Head of caudate nucleus (tissue), 42 donors: ENCODE measurements at places on chromosomes 2 and 18.

DNA sequence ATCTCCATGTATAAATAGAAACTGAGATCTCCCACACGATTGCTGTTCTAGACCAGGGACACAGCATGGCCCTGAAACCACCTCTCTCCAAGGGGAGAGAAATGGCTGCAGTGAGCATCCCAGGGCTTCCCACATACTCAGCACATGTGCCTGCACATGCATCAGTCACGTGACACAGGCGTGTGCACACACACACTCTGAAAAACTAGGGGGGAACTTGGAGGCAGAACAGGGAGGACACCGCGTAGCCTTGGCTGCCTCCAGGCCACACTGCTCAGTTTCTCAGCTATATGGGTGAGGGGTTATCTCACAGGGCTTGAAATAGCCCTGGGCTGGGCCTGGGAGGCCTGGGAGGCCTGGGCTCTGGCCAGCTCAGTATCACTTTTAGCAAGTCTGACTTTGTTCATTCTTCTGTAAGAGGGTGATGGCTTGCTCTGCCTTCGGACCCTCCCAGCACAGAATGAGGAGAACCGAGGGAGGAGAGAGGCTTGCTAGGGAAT lies 66.9 kb downstream of the EMX1 start:
- no peak for DNase-seq

- no peak for DNase-seq
Observed at GRCh38 chr18:67789165-67789545, 272.6 kb upstream of the DSEL start.

- DNase-seq: no peak
Observed at GRCh38 chr2:200944467-200945394, 18.7 kb downstream of the ORC2 start.

GRCh38 chr2:9101763-9102425 lies 98.4 kb upstream of the MBOAT2 start:
- DNase-seq: no peak

- no peak for DNase-seq
Observed at GRCh38 chr2:177748360-177748759, 324.2 kb downstream of the PDE11A start.

DNA sequence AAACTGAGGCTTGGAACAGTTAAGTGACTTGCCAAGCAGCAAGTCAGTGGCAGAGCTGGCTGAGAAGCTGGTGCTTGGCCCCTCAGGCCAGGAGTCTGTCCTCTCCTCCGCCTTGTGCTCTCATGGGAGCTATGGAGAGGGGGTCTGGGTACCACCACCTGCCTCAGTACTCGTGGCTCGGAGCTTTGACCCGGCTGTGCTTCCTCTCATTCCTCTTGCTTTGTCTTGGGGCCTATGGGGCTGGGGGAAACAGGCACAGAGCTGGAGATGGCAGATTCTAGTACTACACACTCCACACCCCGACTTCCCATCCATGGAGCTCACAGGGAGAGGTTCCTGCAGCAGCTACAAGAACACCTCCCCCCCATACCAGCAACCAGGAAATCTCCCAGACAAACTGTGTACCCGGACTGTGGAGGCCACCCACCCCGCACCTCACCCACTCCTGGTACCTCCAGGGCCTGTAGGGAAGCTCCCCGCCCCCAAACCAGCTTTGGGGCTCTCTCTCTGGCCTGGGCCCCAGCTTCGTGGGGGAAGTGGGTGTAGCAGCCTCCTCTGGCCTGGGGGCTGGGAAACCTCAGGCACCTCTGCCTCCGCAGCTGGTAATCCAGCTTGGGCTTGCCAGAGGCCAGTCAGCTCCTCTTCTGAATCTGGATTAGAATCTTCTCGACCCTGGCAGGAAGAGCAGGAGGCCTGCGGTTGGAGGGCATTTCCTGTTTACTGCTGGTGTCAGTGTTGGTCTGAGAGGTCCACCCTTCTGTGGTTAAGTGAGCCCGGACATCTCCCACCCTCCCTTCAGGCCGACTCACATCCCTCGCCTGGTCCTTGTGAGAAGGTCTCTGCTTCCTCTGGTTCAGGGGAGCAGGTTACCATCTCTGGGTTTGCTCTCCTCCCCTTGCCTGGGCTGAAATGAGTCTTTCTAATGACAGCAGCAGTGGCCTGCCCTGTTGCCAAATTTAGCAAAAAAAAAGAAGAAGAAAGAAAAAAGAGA lies 22.3 kb upstream of the RHOB start:
- peak; percentile 40 for DNase-seq

DNA sequence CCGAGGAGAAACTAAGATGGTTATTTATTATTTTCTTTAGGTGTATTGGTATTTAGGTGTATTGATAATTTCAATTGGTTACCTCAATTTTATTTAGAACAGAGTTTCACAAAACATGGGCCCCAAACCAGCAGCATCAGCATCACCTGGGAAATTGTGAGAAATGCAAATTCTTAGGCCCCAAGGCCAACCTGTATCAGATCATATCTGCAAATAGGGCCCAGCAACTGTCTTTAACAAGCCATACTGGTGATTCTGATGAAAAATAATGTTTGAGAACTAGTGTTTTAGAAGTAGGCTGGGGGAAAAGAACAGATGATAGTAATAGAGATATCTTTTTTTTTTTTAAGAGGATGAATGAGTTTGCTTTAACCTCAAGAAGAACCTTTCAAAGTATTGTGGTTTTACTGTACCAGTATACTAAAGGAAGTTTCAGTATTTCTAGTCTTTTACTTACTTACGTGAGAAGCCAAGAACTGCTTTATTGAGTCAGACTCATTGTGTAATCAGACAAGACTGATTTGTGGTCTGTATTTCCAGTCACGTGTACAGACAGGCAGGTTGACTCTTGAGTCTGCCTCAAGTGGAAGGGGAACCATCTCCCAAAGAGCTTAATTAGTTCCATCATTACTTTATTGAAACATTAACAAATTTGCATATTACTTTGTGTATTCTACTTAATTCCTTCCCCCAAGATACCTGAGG lies 60.4 kb upstream of the GAREM1 start:
- DNase-seq: no peak

DNA sequence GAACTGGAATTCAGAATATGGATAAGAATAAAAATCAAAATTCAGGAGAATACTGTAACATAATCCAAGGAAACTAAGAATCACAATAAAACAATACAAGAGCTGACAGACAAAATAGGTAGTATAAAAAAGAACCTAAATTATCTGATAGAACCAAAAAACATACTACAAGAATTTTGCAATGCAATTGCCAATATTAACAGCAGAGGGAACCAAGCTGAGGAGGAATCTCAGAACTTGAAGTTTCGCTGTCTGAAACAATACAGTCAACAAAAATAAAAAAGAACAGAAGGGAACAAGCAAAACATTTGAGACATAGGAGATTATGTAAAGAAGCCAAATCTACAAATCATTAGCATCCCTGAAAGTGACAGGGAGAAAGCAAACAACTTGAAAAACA lies 84.1 kb upstream of the GALNT13 start:
- DNase-seq: no peak

DNA sequence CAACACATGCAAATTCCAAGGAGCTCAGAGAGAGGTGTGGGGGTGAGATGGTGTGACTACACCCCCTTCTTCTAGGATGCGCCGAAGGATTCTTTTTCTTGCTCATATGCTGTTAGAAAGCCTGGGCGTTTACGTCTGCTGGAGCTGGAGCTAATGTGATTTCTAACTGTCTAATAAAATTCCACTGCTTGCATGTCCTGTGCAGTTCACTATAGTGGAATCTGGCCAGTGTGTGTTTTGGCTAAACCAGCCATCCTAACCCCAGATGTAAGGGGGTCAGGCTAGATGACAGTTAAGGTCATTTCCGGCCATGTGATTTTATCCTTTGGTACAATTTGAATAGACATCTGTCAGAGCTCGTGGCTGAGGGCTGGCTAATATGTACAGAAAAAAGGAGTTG lies 194.1 kb downstream of the PRKCE start:
- no peak for DNase-seq

- DNase-seq: no peak
Observed at GRCh38 chr2:158095912-158096311, 5.8 kb upstream of the UPP2 start.

DNA sequence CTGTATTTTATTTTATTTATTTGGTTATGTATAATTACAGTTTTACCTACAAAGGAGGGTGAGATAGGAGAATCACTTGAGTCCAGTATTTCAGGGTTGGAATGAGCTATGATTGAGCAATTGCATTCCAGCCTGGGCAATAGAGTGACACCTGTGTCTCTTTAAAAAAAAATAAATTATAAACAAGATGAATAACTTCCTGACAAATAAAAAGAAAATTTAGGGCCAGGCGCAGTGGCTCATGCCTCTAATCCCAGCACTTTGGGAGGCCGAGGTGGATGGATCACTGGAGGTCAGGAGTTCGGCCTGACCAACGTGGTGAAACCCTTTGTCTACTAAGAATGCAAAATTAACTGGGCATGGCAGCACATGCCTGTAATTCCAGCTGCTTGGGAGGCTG lies 17.3 kb downstream of the MTA3 start:
- no peak for DNase-seq

- DNase-seq: no peak
Observed at GRCh38 chr2:106839849-106840595, 45.9 kb downstream of the ST6GAL2 start.

- no peak for DNase-seq
Observed at GRCh38 chr2:176569574-176569973, 300.3 kb downstream of the MTX2 start.

DNA sequence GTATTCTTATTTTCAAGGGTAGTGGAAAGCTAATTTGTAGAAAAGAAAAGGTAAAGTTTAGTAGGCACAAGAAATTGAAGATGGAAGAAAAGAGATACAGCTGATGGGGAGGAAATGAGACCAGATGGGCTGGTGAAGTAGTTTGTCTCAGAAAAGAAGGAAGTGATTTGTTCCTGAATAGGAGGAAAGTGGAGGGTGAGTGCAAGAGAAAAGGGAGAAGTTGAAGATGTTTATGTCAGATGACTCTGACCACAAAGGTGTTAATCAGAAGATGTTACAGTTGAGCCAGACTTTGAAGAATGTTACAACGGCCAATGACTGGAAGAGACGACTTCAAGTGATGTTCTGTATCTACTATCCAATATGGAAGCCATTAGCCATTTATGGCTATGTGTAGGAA lies 21.2 kb downstream of the ZSCAN30 start:
- no peak for DNase-seq

DNA sequence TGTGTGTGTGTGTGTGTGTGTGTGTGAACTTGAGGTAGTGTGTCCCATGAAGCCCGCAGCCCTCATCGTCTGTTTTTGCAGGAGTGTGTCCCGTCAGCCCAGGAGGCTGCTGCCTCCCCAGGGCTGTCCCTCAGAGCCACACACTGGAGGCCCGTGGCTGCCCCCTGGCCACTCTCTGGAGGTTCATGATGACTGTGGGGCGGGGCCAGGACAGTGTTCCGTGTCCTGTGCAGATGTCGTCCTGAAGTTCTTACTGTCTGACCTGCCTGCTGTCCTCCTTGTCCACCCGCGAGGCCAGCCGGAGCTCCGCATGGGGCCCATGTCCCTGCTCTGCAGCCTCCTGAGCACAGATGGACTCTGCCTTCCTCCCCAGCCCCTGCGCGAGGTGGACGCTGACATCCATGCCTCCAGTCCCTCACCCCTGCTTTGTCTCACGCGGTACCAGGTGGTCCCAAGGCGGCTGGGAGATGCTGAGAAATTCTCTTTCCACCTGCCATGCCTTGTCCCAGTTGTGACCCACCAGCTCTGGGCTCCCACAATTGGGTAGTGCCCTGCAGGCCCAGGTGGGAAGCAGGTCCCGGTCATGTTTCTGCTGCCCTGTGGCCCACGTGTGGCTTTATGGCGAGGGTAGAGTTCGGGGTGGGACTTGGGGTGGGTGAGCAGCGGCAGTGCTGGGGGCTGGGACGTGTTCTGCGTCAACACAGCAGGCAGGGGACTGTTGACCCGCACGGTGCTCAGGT lies 92.8 kb downstream of the NFATC1 start:
- DNase-seq: no peak

DNA sequence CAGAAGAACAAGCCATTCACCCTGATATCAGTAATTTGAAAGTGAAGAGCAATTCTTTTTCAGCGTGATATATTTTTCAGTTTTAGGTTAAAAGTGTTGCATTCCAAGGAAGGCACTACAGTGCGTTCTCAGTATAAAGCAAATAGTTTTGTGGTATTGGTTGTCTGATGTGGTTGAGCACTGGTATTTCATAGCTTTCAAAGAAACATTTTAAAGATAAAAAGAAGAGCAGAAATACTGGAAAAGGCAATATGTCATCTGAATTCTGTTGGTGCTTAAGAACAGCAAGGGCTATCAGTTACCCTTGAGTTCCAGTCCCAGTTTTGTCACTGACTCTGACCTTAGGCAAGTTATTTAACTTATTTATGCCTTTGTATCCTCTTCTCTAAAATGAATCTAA lies 191.6 kb downstream of the BABAM2 start:
- no peak for DNase-seq

DNA sequence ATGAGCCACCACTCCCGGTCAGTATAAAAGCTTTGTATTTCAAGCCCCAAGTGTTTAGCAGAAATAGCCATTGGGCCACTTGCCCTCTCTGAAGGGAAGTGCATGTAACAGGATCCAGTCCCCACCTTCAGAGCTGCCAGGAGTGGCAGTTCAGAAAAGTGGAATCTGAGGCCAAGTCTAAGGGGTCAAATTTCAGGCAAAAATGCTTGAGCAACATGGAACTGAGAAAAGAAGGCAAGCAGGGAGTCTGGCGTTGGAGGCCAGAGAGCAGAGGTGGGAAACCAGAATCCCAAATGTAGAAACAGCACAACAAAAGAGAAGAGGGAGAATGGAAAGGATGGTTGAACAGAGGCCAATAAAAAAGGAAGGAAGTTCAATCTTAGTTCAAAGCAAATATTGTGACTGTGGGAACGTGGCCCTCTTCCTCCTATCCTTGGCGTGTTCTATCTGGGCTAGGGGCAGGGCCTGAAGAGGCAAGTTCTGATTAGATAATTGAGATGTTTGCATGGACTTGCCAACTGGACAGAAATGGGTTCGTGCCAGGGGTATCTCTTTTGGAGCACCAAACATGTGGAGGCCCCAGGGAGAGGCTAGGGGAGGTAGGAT lies 102.2 kb downstream of the AP1S3 start:
- DNase-seq: no peak

GRCh38 chr2:237732790-237733381 lies 65.7 kb upstream of the RBM44 start:
- no peak for DNase-seq

DNA sequence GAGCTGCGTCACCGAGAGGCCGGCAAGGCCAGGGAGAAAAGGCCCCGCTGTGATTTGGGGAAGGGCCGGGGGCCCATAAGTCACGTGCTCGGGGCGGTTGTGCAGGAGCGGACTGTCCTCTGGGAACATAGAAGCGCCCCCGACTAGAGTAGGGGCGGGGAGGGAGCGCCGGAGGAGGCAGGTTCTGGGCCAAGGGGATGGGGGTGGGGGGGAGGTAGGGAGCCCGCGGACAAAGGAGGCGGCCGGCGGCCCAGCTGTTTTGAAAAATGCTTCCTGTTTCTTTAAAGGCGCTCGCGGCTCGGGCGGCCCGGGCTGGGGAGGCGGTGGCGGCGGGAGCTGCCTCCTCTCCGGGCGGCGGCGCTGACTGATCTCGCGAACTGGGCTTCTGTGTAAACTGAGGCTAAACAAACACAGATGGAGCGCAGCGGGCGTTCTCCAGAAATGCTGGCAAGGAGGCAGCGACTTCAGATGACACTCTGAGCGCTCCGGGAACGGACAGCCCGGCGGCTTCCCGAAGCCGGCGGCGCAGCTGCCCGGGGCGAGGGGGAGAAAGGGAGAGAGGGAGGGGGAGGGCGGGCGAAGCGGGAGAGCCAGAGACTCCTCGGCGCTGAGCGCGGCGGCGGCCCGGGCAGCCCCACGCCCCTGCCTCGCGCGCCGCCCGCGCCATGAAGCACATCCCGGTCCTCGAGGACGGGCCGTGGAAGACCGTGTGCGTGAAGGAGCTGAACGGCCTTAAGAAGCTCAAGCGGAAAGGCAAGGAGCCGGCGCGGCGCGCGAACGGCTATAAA lies at the start of gene ATOH8:
TSS of gene ATOH8 (plus strand) at position 467 of the 788 bp plus-strand sequence. CDS start at position 666, 199 bp downstream.
- peak; percentile 86 for DNase-seq
